Naive thymus-derived CD8-positive, alpha-beta T cell (primary cell): ENCODE measurements at places on chromosomes 2 and 18. TPM values are rescaled to one million over a fixed set of nuclear protein-coding genes. Genes with fewer than 3 reads are reported as not detected.

- no peak for DNase-seq
These were observed 9.5 kb upstream of the TEX261 start for GRCh38 chr2:71003966-71004755.

KCNG2 gene
- polyA plus RNA-seq = not detected

CFAP65 gene
- polyA plus RNA-seq = not detected

- no peak for DNase-seq
These were observed 43.9 kb upstream of the RAPH1 start for GRCh38 chr2:203578759-203579643.

DNA sequence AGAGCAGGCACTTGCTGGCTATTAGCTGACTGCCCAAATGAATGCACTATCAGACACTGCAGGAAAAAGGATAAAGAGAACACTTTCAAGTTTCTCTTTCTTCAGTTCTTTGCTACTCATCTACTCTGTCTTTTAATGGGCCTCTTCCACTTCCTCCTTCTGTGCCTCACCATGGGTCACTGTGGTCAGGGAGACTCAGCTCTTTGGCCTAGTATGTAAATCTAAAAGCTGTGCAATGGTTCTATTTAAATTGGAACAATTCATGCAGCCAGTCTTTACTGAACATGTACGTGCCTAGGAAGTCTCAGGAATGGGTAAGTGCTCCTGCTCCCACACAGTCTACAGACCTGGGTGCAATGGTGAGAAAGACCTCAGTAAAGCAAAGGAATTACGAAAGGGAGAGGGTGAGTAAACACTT, 79.1 kb upstream of the DNMT3A start:
- DNase-seq = no peak

DNA sequence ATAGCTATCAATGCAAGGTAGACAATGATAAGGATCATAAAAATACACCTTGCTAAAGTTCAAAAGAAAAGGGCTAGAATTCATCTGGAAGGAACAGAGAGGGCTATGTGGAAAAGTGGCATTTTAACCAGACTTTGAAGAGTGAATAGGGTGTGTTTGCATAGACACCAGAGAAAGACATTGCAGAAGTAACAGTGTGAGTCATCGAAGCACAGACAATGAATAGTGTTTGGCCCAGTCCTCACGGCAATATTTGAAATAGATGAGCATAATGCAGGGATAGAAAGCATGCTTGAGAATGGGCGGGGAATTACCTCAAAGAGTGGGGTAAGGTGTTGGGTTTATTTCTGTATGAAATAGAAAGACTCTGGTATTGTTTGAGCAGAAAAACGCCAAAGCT, 24.2 kb downstream of the MYT1L start:
- no peak for DNase-seq

DNA sequence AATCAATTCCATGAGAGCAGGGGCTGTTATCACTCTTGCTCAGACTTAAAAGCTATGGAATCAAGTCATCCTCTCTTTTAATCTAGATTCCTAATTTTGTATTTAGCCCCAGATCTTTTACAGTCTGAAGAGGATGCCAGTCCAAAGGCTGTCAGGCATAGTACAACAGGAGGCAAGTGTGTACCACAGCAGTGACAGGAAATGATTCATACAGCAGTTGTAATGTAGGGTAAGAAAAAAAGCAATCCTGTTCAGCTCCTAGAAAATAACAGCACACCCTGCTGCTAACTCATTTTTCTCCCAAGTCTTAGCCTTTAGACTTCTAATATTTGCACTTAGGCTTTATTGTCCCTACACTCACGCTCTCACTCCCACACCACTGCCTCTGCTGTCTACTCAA, 127.8 kb upstream of the SYT4 start:
- no peak for DNase-seq

GRCh38 chr2:122105877-122106206, 350.4 kb downstream of the TSN start:
- no peak for DNase-seq

DNA sequence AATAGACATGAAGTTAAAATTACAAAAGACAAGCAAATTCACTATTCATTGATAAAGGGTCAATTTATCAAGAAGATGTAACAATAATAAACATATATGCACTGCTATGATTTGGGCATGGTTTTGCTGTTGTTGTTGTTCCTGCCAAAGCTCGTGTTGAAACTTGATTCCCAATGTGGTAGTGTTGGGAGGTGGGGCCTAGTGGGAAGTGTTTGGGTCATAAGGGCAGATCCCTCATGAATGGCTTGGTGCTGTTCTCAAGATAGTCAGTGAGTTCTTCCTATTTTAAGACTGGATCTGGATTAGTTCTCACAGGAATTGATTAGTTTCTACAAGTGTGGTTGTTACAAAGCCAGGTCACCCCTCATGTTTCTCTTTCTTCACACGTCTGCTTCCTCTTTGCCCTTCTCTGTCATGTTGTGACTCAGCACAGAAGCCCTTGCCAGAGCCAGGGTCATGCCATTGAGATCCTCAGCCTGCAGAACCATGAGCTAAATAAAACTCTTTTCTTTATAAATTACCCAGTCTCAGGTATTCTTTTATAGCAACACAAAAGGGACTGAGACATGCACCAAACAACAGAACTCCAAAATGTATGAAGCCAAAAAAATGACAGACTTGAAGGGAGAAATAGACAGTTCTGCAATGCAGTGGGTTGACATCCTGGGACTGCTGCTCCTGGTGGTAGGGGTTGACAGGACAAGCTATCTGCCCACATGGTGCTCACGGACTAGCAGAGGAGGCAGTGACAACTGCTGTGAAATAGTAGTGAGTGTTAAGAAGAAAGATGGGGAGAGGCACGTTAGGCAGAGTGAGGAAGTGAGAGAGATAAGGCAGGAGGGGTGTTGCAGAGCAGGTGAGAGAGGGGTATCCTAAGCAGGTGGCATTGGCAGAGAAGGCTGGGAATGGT, 18.6 kb upstream of the SKA1 start:
- DNase-seq = no peak
